ENCODE measurements at places on chromosomes 12 and 14.
A peak's percentile ranks its signal among the peaks of the same experiment; 100 is the strongest.

GRCh38 chr12:106195621-106196027 lies 52.2 kb downstream of the CKAP4 start:
- DNase-seq = no peak

DNA sequence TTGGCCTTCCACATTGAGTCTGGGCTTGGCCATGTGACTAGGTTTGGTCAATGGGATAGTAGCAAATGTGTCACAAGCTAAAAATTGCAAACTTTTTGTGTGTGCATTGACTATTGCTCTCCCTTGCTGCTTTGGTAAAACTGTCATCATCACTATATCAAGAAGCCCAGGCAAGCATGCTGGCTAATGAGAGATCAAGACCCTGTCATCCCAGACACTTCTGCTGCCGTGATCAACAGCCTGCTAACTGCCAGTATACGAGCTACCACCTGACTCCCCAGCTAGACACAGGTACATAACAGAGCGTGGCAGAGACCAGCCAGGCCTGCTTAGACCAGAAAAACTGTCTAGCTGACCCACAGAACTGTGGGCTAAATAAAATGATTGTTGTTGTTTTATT lies 456.7 kb upstream of the DCN start:
- no peak for DNase-seq

GRCh38 chr14:95349241-95349640 lies 29.5 kb upstream of the CLMN start:
- no peak for DNase-seq

- DNase-seq = no peak
These were observed 12.0 kb upstream of the RBM19 start for GRCh38 chr12:113978080-113978479.

DNA sequence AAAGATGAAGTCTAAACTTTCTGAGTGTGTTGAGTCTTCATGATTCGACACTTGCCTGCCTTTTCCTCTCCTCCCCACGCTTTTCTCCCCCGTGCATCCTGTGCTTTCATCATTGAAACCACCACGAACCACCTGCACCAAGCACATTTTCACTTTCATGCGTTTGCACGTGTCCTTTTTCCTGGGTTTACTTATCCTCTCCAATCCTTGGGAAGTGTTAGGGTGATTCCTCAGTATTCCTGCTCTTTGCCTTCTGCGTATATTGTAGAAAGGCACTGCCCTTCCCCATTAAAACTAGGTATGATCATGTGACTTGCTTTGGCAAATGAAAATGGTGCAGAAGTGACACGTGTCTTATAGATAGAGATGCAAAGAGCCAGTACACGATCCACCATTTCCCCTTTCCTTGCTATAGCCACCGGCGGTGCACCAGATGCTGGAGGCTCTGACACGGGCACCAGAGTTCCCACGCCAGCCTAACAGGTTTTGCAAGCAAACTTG lies 106.6 kb downstream of the BRMS1L start:
- peak; percentile 40 for DNase-seq

- DNase-seq = no peak
These were observed 51.2 kb upstream of the KCNH3 start for GRCh38 chr12:49487605-49488004.

DNA sequence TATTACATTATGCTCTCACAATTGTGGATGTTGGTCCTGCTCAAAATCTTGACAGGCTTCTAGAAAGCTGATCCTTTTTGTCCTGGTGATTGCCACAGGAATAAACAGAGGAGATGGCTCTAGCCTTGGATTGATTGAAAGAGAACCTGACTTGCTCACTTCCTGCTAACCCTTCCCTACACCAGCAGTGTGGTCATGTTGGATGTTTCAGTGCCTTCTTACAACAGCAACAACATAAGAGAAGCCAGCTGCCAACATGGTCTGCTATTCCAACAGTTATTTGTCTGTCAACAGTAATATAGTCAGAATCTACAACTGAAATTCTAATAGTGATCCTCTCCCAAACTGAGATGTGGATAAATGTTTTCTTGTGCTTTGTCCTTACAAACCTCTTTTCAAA lies 311.6 kb upstream of the DIO2 start:
- no peak for DNase-seq

DNA sequence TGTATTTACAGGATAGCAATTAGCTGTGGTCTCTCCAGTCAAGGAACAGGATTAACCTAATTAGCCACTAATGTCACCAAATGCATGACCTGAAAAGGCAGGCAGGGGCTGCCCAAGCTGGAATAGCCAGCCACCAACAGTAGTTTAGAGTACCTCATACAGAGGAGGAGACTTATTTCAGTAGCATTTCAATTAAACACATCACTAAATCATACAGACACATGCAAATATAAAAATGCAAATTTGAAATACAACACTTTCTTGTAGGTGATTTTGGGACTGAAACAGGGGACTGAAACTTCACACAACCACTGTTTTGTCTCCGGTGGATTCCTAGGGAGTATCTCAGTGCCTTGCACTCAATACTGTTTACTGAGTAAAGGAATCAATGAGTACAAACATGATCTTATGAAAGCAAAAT lies 636 bp upstream of the IFNG-AS1 start:
- DNase-seq = no peak

- DNase-seq = no peak
These were observed at the start of gene ENDOU for GRCh38 chr12:47725091-47725772. TSS of gene ENDOU (minus strand) at chr12:47725490. CDS start at chr12:47725413, 77 bp downstream.

DNA sequence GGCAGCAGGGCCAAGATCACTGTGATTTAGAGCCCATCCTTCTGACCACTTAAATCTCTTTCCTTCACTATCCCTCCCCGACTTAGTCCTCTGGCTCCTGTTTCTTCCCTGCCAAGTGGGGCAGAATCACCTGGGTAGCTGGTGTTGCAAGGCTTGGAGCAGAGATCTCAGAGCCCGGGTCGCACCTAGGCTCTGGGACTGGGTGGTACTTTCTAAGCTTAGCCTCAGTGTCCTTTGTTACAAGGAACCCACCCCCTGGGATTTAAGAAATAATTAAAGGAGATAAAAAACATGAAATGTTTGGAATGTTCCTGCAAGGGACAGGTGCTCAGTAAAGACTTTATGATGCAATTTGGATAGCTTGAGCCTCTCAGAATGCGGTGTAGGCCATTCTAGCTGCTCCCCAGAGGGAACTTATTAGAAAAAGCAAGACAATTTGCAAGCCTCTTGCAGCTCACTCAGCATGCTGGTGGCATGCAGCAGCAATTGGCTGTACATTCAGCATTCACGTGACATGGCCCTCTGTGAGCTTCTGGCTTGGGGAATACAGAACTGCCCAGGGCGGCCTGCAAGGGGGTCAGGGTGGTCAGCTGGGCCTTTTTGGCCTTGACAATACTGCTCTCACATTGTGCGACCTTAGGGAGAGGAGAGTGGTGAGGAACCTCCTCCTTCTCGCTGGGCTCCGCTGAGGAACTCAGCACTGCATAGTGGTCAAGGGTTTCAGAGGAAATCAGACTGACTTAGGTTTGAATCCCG lies 16.8 kb downstream of the C14orf132 start:
- DNase-seq = no peak

DNA sequence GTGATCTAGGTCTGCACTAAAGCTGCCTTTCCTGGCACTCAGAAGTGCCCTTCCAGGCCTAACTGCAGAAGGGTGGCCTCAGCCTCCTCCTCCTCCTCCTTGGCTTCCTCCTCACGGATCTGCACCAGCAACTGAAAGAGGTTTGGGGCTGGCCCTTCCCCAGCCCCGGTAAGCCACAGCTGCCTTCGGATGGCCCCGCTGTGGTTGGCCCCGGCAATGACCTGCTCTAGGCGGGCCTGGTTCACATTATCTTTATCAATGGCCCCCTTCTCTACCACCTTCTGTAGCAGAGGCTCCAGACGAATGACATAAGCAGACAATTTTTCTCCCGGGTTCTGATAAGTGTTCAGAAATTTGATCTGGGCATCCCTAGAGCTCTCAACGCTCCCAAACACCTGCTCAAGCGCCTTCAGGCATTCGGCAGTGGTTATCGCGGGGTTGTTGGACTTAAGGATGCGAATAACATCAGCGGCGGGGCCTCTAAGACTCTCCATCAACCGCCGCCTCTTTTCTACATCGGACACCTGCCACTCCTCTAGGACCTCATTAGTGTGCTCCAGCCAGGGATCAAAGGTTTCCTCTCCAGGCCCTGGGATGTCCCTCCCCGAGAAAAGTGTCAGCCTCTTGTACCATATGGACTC lies 1.5 kb downstream of the PNMA1 start:
- DNase-seq = peak; percentile 44

DNA sequence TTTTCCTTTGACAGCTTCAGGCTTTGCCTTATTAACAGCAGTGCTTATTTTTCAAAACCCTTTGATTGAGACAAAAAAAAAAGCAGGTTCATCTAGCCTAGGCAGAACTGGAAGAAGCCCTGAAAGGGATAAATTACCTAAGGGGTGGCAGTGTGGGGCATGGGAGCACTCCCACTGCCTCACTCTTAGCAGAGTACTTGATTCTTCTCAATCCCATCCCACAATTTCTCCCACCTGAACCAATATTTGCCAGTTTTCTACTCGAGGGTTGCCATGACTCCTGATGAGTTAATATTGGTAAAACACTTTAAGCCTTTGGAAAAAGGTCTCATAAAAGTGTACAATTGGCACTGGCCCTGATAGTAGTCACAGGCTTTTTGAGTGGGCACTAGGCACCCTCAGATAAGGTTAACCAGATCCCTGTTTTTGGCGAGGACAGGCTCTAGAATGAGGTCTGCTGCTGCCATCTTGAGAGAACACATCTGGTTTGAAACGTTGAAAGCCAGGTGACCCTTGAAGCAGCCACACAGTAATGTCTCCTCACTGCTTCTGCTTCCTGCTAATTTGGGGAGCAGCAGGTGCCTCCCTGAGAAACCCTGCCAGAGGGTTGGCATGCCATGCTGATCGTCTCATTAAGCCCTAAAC lies 320.0 kb downstream of the RAD51B start:
- no peak for DNase-seq

DNA sequence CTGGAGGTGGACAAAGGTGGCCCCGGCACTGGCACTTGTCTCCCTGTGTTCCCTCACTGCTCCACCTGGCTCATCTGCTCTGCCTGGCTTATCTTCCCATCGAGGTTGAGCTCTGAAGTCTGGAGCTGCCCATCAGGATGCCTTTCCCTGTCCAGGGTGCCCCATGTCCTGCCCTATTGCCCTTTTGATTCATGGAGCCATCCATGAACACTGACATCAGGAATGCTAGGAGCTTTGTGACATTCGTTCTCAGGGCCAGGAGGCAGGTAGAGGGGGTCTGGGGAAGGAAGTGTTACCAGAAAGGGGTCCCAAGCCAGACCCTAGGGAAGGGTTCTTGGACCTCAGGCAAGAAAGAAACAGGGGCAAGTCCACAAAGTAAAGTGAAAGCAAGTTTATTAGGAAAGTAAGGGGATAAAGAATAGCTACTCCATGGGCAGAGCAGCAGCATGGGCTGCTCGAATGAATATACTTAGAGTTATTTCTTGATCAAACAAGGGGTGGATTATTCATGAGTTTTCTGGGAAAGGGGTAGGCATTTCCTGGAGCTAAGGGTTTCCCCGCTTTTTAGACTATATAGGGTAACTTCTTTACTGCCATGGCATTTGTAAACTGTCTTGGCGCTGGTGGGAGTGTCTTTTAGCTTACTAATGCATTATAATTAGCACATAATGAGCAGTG lies 51.6 kb downstream of the RIN3 start:
- no peak for DNase-seq

- no peak for DNase-seq
These were observed 328.0 kb upstream of the TMTC1 start for GRCh38 chr12:30111719-30112118.

- no peak for DNase-seq
These were observed 325.8 kb upstream of the OR4E1 start for GRCh38 chr14:21999402-21999801.

- DNase-seq = no peak
These were observed 46.0 kb downstream of the JKAMP start for GRCh38 chr14:59530349-59530748.
